ENCODE measurements at places on chromosomes 5 and 9. TPM values are rescaled to one million over a fixed set of nuclear protein-coding genes. Genes with fewer than 3 reads are reported as not detected.

- DNase-seq = peak; percentile 90
Measured at GRCh38 chr9:91515074-91515687, 91.5 kb upstream of the NFIL3 start.

DNA sequence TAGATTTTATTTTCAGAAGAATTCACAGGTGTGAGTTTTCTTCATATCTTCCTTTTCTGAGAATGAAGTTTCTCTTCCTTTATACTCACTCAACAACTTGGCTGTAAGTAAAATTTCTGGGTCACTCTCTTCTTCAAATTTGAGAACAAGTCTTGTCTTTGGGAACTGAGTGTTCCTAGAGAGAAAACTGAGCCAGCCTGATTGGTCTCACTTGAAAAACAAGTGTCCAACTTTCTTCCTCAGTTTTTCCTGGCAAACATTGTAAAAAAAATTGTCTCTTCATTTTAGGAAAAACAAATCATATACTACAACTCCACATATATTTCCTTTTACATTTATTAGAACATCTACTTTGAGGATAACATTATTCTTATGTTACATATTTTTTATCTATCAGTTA lies 156.1 kb upstream of the GHR start:
- no peak for DNase-seq

Gene IL13
- not detected for total RNA-seq

Gene FRMPD1
- under 0.01 TPM for total RNA-seq

- no peak for DNase-seq
Measured at GRCh38 chr5:135343413-135343812, 55.6 kb downstream of the MACROH2A1 start.

Gene SLC6A7
- total RNA-seq = under 0.01 TPM

DNA sequence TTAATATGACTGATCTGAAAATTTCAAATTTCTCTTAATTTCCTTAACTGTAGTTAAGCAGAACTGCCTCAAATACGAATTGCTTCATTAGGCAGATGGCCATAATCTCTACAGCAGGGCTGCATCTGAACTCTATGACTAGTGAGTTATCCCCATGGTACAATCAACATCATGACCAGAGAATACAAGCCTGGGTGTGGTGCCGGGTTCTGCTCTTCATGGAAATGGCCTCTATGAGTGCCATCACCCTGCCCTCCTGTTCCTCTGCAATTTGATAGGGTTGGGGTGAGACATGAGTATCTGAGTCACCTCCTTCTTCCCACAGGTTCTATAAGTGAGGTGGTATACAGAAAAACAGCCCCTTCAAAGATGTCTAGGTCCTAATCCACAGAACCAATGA lies 235.9 kb downstream of the AP3B1 start:
- DNase-seq = no peak

Gene SPINK7
- not detected for total RNA-seq

DNA sequence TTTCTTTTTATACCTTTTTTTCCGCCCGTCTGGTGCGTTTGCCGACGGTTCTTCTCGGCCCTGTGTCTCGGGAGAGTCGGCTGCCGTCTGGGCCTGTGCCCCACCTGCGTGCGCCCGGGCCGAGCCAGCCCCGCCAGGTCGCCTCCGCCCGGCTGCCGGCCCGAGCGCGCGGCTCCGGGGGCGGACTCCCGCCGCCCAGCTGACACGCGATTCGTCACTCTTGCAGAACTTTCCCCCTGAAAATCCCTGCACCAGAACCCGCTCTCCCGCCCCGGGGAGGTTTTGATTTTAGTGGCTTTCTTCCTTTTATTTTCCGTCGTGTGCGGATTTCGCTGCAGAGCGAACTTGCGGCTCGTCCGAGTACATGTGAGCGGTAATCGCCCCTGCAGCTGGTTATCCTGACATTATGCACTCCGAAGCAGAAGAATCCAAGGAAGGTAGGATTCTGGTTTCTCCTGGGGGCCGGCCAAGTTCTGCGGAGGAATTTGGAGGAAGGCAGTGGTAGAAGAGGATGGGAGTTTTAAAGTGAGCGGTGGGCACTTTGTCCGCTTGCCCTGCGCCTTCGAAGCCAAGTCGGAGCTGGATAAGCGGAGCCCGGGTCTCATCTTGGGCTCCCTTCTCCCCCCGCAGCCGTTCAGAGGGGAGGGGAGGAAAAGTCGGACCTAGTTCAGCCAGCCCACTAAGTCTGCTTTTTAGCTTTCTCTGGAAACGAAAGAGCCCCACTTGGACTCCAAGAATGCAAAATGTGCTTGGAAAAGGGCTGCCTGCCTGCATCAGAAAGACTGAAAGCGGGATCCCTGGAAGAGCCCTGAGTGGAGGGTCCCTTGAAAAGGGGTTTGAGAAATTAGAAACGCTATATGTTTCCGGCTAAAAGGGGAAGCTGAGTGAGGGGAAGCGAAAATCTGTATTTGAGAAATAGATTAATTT lies at the start of gene TNFAIP8:
Gene TNFAIP8, plus strand, starts transcription at position 335 of the 927 bp plus-strand sequence. Its CDS starts 72 bp downstream, at position 407.
- peak; percentile 54 for DNase-seq

Gene PCDHGC5
- total RNA-seq = 2.6 TPM

Gene FBXO4
- 11.2 TPM for total RNA-seq

GRCh38 chr9:120532891-120533290 lies 47.1 kb downstream of the CDK5RAP2 start:
- no peak for DNase-seq

GRCh38 chr5:32489791-32490562 lies 45.4 kb upstream of the ZFR start:
- DNase-seq = peak; percentile 87

Gene ECM2
- total RNA-seq = 2.6 TPM

GRCh38 chr5:61167382-61167781 lies 5.1 kb upstream of the SMIM15 start:
- DNase-seq = peak; percentile 50

DNA sequence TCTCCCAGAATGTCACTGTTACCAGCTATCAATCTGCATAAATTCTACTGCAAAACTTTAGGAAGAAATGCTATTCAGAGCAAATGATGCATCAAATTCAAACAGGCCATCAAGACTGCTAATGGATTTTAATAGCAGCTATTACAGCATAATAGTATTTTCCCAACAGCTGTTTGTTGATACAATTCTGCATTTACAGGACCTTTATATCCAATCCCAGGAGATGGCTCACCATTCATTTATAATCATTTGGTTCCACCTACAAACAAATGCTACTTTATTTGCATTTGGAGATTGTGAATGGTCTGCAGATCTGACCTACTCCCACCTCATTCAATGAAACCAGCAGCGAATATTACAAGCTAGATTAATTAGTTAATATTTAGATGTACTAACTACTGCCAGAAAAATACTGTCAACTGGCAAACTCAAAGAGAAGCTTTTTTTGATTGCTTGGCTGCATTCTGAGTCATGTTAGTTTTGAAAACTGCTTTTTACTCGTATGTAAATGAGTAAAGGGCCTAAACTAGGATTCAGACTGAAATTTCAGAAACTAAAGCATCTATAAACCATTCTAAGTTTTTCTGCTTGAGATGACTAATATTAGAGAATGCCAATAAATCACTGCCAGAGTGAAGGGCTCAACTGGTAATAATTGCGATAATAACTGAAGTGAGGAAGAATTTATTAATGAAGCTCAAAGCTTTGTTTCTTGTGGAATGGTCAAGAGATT lies 7.1 kb upstream of the PCA3 start:
- no peak for DNase-seq

DNA sequence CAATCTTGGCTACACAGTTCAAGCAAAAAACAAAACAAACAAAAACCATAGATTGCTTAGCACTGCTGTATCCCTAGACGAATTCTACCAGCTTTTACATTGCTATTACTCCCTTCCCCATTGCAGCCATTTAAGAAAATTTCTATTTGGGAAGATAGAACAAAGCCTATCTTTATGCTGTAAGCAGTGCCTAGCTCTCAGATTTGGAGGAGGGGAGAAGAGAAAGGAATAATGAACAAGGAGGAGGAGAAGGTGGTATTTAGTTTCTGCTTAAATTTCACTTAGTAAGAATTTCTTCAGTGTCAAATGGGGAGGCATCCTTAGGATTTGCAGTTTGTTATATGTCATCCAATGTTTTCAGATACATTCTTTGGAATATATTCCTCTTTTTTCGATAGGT lies 16.2 kb upstream of the TLE1 start:
- no peak for DNase-seq

GRCh38 chr5:112657804-112658203 lies 79.9 kb upstream of the APC start:
- no peak for DNase-seq

Gene RNF208
- total RNA-seq = not detected

Gene F12
- total RNA-seq = 0.43 TPM

Gene GPX8
- 133 TPM for total RNA-seq

- no peak for DNase-seq
Measured at GRCh38 chr5:125210242-125210947, 464.0 kb upstream of the ZNF608 start.

GRCh38 chr5:56320686-56321085 lies 87.6 kb upstream of the ANKRD55 start:
- DNase-seq = no peak

DNA sequence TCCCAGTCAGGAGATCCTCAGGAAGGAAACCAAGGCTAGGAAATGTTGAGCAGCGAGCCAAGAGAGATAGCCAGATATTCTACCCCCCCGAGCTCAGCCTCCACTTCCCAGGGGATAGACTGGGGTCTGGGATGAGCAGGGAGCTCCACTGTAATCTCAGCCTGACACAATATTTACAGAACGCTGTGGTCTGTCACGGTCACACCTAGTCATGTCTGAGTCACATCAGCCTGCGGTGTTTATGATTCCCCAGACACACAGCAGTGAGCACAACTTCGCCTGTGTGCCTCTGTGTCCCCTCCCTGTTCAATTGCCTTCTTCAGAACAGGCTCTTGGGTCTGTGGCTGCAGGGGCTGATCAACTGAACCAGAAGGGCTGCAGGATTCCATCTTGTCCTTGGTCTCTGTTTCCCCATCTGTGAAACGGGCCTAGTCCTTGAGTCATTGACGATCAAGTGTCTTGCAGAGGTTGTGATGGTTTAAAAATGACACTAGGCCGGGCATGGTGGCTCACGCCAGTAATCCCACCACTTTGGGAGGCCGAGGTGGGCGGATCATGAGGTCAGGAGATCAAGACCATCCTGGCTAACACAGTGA lies 8.6 kb upstream of the PRRX2 start:
- peak; percentile 53 for DNase-seq
